ENCODE measurements at places on chromosomes 7 and 10.

GRCh38 chr7:94595717-94596116 lies 60.2 kb downstream of the SGCE start:
- no peak for DNase-seq

DNA sequence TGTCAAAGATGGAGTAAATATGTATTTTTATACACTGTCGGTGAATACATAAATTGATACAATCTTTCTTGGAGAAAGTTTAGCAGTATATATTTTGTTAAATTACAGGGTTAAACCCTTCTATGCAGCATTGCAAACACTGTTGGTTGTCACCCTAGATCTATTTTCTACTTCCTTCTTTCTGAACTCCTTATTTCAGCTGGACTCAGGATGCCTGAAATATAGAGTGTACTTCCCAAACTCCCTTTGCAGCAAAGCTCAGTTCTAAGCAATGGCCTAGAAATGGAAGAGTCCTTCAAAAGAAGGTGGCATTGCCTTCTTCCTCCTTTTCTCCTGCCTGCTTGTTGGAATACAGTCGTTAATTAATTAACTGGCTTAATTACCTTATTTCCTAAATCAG lies 20.6 kb downstream of the CUBN start:
- DNase-seq: no peak

DNA sequence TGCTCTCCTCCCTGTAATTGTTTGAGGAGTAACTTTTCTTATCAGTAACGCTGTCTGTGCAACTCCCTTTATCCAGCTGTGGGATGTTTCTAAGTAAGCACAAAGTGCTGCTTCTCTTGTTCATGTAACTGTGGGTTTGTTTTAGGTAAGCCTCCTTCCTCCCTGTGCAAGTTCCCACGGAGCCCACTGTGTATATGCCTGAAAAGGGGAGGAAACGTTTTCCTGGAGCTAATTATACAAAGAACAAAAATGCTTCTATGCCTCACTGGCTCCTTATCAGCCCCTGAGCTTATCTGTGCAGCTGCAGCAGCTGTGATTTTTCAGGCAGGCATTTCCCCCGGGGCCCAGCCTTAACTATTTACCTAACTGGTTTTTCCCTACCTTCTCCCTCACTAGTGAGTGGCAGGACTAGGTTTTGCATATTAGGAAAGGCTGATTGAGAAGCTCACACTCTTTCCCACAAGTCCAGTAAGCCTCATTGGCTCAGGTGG lies 593.4 kb upstream of the GHITM start:
- DNase-seq: no peak

- no peak for DNase-seq
Measured at GRCh38 chr7:46710927-46711326, 789.9 kb upstream of the IGFBP3 start.

GRCh38 chr7:92850516-92850915 lies 14.1 kb upstream of the CDK6 start:
- DNase-seq: no peak

- DNase-seq: no peak
Measured at GRCh38 chr10:90318659-90319058, 539.2 kb downstream of the HTR7 start.

- DNase-seq: no peak
Measured at GRCh38 chr7:140683657-140684056, 10.9 kb downstream of the ADCK2 start.

Measured in breast epithelium (tissue), 4 donors.